ENCODE measurements at places on chromosomes 2 and 18.

DNA sequence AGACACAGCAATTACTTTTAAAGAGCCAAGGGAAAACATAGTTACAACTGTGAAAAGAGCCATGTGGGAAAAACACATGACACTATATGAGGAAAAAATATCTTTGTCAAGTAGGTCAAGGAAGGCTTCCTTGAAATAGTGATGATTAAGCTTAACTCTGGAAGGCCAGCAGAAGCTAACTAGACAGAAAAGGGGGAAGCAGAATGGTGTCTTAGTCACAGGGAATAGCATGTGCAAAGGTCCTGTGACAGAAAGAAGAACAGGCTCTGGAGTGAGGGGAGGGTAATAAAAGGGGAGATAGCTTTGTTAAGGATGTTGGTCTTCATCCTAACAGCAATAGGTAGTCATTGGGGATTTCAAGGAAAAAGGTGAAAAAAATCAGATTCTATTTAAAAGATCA lies 64.0 kb downstream of the ARHGAP25 start:
- no peak for DNase-seq

DNA sequence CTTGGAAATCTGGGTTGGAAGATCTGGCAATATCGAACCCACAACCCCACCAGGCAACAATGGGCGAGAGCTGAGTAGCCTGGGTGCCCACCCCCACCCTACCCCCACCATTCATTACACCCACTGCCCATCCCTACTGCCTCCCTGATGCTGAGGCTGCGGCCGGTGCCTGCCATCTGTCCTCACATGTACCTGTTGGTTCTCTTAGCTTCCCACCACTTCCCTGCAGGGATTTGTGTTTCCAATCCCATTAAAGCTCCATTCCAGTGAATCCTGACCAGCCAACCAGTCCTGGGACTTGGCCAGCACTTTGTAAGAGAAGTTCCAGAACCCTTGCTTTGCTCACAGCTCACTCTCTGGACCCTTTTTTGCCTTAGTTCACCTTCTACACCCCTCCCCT lies 163.0 kb upstream of the SH3BP4 start:
- DNase-seq = no peak

DNA sequence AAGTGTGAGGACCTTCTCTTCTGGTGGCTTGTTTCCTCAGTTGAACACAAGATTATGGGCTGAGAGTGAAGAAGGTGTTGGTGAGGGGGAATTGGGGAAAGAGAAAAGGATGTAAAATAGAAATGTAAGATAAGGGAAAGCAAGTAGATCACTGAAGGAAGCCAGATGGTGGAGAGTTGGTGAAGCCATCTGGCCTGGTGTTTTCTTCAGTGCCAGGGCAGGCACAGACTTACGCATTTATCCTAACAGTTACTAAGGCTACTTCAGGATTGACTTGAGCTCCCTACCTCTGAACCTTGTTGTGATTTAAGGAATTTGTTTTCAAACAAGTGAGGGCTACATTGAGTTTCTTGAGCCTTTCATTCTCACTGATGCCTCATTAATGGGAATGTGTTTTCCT lies 113.8 kb downstream of the GALNT1 start:
- DNase-seq = no peak

GRCh38 chr18:74148543-74149070 lies 284 bp downstream of the TIMM21 start:
- DNase-seq = no peak

- no peak for DNase-seq
These were observed 101.4 kb downstream of the MEIS1 start for GRCh38 chr2:66536290-66536673.

GRCh38 chr2:119659601-119660342 lies 19.2 kb upstream of the TMEM177 start:
- peak; percentile 47 for DNase-seq

DNA sequence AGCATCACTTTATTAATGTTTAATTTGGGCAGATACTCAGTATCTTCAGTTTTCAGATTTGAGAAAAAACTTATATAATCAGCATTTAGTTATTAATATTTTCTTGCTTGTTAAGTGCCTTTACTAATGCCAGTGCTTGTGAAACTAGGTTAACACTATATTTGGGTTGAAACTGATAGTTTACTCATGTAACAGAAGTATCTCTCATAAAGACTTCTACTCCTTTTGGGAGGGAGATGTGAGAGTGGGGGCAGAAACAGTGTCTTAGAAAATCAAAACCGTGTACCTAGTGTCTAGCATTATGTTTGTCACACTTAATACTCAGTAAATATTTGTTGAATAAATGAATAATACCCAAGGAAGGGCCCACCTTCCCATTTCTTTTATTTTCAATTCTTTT lies 129.5 kb downstream of the MSTN start:
- peak; percentile 41 for DNase-seq

- no peak for DNase-seq
These were observed 53.4 kb downstream of the BOLA3 start for GRCh38 chr2:74094291-74094690.

- DNase-seq = no peak
These were observed 114.6 kb upstream of the KCTD1 start for GRCh38 chr18:26662996-26663395.

DNA sequence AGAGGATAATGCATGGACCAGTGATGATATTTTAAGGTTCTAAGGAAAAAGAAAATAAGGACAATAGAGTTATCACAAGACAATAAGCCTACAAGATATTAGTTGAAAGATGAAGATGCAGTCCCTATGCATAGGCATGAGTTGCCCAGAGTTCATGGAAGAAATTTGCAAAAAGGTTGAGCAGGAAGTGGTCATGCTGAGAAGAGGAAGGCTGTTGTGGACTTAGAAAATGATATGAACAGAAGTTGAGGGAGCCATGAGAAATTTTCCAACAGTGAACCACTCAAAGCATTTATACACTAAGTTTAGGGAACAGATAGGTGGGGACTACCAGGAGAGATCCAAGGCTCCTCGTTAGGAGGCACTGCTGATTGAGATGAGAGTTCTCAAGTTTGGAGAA lies 3.5 kb downstream of the OSBPL6 start:
- no peak for DNase-seq

DNA sequence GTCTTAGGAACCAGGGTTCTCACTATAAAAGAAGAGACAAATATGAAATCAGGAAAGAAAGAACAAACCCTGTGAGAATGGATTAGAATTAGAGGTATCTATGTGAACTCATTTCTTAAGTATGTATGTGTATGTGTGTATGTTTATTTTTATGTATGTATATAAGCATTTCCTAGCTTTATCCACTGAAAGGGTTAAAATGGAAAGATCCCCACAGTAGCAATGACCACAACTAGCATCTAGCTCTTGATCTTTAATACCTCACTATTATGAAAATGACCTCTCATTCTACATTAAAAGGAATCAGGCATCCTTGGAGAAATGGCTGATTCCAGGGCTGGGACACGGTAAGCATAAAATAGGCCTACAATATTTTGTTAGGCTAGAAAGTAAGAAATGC lies 31.6 kb downstream of the RTN4 start:
- no peak for DNase-seq

DNA sequence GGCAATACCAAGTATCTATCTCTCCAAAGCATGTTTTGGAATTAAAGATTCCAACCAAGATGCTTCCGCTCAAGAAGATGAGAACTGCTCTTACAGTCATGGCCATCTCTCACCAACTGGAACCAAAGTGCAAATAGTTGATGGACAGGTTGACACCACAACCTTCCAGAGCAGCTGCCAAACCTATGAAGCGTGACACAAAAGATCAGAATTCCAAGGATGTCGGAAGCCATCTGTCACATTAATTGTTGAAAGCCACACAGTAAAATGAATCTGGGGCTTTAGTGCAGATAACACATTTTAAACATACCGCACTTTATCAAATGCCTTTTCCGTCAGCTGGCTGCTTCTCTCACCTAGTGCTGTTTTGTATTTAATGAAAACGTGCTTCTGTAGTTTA lies 195.7 kb downstream of the CDH20 start:
- peak; percentile 35 for DNase-seq

GRCh38 chr2:146785101-146785500 lies 1059.7 kb upstream of the ACVR2A start:
- no peak for DNase-seq

DNA sequence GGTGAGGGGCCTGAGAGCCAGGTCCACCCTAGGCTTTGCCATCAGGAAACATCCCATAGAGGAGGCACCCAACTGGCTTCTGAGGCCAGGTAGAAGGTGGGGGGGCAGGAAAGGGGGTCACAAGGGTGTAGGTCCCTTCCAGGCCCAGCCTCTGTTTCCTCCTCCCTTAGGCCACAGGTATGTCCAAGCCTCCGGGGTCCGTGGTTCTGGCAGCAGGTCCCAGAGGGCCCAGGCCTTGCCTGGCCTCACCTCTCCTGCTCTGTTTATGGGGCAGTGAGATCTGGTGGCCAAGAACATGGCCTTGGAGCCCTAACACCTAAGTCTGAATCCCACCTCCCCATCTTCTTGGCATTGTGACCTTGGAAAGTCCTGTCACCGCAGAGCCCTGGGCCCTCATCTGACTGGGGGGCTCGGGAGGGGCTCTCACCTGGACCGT lies 21.6 kb upstream of the GPR17 start:
- no peak for DNase-seq

DNA sequence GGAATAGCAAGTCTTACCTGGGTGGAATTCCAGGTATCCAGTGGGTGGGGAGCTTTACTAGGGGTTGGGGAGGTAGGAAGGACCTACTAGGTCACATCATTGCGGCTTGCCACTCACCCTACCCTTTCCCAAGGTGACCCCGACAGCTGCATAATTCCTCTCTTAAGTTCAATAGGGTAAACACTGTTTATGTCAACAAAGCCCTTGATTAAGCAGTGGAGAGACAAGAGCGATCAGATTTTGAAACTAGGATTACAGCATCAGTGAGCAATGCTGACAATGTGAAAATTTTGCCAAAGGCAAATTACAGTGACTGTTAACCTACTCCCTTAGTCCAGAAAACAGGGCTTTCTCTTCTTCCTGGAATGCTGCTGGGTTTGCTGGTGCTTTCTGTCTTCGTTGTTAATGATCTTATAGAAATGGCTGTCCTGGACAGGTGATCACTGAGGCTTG lies 14.5 kb downstream of the SLC19A3 start:
- DNase-seq = no peak

DNA sequence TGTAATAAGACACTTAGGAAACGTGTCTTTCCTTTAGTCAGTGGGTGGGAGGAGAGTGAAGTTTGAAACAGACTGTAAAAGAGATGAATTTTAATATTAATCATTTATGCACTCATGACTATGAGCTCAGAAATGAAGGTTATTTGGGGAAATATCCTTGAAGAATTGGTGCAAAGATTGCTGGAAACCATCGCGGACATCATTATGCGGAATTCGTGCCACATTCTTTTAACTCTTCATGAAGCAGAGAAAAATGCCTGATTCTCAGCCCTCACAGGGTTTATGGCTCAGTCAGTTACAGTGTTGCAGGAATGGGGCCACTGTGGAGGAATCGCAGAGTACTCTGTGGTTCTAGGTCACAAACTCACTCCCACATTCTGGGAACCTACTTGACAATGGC lies 109.7 kb downstream of the RGPD3 start:
- no peak for DNase-seq
